ENCODE measurements at places on chromosomes 16 and 17. TPM values are rescaled to one million over a fixed set of nuclear protein-coding genes. Genes with fewer than 3 reads are reported as not detected.

GRCh38 chr17:69407759-69408158 lies 6.7 kb upstream of the MAP2K6 start:
- no peak for DNase-seq
- no peak overlapping the region for H3K4me3 ChIP-seq
- peaks cover 2% of the 10 kb centered on the region for H3K27me3 ChIP-seq
- no peaks in the 10 kb centered on the region for H3K36me3 ChIP-seq
- no peaks in the 10 kb centered on the region for H3K4me1 ChIP-seq
- no peak overlapping the region for H3K27ac ChIP-seq

DNA sequence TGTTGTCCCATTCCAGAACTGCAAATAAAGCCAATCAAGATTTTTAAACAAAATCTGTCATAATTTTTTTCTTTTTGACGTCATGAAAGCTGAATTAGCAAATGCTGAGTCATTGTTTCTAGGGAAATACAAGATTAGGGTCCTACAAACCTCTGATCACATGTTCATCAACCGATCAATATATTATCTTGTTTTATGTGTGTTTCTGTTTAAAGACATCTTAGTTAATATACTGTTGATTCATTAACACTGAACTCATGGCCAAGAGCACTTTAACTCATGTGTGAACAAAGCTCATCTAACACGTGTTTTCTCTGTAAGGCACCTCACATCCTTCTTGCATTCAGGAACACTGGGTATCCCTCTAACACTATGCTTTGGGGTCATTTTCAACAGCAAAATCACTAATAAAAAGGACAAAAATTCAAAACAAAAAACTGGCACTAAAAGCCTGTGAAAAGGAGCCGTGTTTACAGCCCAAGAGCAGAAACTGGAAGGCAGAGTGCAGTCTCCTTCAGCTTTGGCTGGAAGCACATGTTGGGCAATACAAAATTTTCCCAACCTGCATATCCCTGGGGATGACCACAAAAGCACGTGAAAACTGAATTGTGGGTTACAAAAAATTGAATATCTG lies 102.5 kb downstream of the PARN start:
- peak overlapping the region; percentile 25 for H3K27ac ChIP-seq
- H3K4me3 ChIP-seq: no peak overlapping the region
- no peak for DNase-seq
- no peaks in the 10 kb centered on the region for H3K36me3 ChIP-seq
- H3K4me1 ChIP-seq: peaks cover 59% of the 10 kb centered on the region

The CEMP1 gene
- not detected for total RNA-seq

- H3K36me3 ChIP-seq: peaks cover 69% of the 10 kb centered on the region
- H3K4me1 ChIP-seq: no peaks in the 10 kb centered on the region
- no peaks in the 10 kb centered on the region for H3K27me3 ChIP-seq
Observed at GRCh38 chr17:80364091-80364691, 50.8 kb upstream of the ENDOV start.

GRCh38 chr16:68235108-68235886 lies 630 bp downstream of the ESRP2 start:
- peak overlapping the region; percentile 94 for H3K4me3 ChIP-seq
- no peaks in the 10 kb centered on the region for H3K27me3 ChIP-seq
- H3K27ac ChIP-seq: peak overlapping the region; percentile 85
- peak; percentile 57 for DNase-seq
- H3K36me3 ChIP-seq: peaks cover 24% of the 10 kb centered on the region

- DNase-seq: no peak
- H3K27ac ChIP-seq: no peak overlapping the region
- H3K4me1 ChIP-seq: peaks cover 24% of the 10 kb centered on the region
- H3K27me3 ChIP-seq: peaks cover 19% of the 10 kb centered on the region
- H3K36me3 ChIP-seq: no peaks in the 10 kb centered on the region
Observed at GRCh38 chr17:35801583-35802224, 6.3 kb upstream of the MMP28 start.

DNA sequence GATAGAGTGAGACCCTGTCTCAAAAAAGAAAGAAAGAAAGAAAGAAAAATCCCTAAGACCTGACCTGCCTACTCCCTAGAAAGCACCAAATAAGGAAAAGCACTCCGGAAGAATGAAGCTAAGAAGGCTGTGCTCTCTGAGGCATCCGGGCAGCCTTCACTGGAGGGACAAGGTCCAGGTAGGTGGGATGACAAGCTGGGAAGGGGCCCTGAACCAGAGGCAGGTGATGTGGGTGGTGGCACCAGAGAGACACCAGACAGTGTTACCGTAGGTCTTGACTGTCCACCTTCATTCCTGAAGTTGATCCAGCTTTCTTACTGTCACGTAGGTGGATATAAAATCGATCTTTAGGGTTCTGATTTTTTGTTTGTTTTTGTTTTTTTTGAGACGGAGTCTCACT lies 26.3 kb downstream of the SMTNL2 start:
- no peaks in the 10 kb centered on the region for H3K36me3 ChIP-seq
- H3K27ac ChIP-seq: no peak overlapping the region

- H3K4me3 ChIP-seq: no peak overlapping the region
- H3K27me3 ChIP-seq: 0 out of 3 replicates have a peak, but pooled peaks cover 3% of the 10 kb centered on the region
- H3K4me1 ChIP-seq: no peaks in the 10 kb centered on the region
- no peak overlapping the region for H3K27ac ChIP-seq
- DNase-seq: no peak
Observed at GRCh38 chr16:79265196-79265595, 335.3 kb downstream of the MAF start.

Measured in HepG2 (cell line).